ENCODE measurements at places on chromosomes 4 and X.
A peak's percentile ranks its signal among the peaks of the same experiment; 100 is the strongest.

GRCh38 chr4:55345980-55346850, at the start of gene SRD5A3:
TSS of gene SRD5A3 (plus strand) at chr4:55346242. CDS start at chr4:55346337, 95 bp downstream.
- DNase-seq: peak; percentile 81

DNA sequence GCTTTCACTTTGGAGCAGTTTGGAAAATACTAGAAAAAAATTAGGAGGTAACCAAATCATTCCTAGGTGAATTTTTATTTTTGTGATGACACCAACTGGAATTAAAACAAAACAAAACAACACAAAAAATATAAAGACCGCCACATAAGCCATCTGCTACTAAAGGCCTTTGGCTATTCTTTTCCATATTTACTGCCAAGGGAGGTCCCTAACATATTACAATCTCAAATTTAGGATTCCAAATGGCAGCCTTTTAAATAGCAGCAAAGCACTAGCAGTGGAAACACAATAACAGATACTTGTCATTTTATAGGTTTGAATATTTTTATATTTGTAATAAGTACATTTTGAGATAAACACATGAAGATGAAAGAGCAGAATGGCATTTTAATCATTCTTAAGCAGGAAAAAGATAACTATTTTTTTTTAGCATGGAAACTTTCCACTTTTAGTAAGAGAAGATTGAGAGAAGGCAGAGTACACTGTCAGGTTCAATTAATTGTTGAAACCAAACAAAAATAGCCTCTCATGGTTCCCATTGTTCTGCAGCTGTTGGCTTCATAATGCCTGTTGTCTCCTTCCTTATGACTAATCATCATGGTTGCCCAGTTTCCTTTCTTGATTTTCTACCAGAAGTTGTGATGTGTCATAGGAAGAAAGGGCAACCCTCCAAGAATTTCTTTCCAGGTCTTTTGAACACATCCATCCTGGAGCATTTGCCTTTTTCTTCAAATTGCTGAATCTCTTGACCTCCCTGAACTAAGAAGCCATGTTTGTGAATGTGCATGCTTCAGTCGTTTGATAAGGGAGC, 219.0 kb upstream of the EMCN start:
- DNase-seq: peak; percentile 47

GRCh38 chr4:76546327-76546726, 111.3 kb downstream of the SHROOM3 start:
- no peak for DNase-seq

DNA sequence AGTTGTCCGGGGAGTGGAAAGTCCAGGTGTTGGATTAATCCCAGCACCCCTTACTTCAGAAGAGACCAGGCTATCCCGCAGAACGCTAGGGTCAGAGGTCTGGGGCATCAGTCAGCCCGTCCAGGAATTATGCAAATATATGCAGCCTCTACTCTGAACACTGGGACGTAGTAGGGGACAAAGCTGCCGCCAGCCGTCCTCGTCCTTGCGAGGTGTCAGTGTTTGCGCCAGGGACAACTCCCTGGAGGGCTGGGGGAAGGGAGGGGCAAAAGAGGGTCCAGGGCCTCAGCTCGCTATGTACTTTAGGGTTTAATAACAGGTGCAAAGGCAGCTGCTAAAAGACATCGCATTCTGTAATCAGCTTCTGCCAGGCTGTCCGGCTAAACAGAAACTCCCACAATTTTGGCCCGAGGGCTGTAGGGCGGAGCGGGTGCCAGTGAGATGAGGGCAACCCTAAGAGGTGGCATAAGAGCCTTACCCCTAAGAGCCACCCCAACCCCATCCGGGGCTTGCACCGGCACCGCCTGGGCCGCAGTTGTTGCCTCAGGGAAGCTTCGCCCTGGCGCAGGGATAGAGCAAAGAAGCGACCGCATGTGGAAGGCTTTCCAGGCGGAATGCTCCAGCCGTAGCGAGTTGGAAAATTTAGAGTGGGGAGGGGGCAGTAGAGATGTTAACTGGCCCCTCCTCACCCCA, 8.4 kb downstream of the HAND2 start:
- DNase-seq: no peak

- no peak for DNase-seq
These were observed 108.8 kb downstream of the C4orf51 start for GRCh38 chr4:145788755-145789154.

DNA sequence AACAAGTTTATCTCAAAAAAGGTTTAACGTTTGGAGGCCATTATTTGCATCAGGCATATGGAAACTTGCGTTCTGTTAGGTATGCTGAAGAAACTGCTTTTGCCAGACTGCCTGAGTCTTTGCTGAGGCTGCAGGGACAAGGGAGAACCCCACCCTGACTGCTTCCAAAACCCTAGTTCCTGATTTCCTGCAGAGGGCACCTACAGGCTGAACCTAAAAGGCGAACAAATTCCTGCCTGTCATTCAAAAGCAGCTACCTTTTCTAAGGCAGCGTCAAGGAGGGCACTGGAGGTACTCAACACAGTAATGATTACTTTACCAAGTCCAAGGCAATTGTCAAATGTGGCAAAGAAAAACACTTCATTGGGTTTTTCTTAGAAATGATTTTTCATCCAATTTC, 578 bp upstream of the CORIN start:
- DNase-seq: no peak

DNA sequence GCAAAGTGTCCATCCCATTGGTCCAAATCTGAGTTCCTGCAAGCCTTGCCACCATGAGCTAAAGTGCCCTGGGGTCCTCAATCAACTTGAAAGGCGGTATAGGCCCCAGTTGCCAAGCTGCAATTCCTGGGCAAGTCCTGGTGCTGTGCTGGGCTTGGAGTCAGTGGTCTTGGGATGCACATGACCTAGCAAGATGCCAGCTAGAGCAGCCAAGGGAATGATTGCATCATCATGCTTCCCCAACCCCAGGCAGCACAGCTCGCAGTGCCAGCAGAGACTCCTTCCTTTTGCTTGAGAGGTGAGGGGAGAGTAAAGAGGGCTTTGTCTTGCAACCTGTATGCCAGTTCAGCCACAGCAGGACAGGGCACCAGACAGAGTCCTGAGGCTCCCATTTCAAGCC, 50.5 kb downstream of the KCNIP4 start:
- DNase-seq: no peak

DNA sequence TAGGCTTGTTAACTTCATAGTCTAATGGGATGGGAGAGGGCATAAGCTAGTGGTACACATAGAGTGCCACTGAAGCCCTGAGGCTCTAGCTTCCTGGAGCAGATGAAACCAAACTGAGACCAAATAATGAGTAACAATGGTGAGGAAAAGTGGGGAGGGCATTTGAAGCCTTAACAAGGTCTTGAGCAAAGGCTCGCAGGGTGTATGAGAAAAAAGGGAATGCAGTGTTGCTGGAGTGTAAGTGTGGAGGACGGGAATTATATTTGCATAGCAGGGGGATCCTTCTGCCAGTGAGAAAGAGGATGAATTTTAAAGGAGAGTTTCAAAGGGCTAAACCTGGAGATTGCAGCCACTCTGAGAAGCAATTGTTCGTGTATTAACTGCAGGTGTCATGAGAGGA, 263.1 kb downstream of the ANK2 start:
- DNase-seq: no peak

- peak; percentile 68 for DNase-seq
These were observed 565.7 kb upstream of the FAT1 start for GRCh38 chr4:187289371-187289770.

DNA sequence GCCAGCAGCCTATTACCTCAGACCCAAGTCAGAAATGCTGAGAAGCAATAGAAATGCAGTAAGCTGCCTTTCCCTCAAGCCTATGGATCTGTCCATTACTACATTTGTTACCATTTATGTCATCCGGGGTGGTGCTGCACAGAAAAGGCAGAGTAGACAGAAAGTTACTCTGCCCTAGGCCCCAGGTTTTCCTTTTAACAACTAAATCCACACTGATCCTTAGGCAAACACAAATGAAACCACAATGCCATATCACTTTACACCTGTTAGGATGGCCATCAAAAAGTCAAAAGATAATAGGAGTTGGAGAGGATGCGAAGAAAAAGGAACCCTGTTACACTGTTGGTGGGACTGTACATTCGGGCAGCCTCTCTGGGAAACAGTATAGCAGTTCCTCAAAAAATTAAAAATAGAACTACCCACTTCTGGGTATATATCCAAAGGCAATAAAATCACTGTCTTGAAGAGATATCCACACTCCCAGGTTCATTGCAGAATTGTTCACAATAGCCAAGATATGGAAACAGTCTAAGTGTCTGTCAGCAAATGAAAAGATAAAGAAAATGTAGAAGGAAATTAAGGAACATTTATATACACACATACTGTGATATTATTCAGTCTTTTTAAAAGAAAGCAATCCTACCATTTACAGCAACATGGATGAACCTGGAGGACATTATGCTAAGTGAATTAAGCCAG, 186.3 kb downstream of the NWD2 start:
- no peak for DNase-seq
